ENCODE measurements at places on chromosomes 5 and 9.
A peak's percentile ranks its signal among the peaks of the same experiment; 100 is the strongest.

GRCh38 chr5:18740301-18740700, 1106.0 kb downstream of the TAF11L14 start:
- no peak for DNase-seq

- no peak for DNase-seq
Measured at GRCh38 chr5:149177911-149178565, 36.7 kb downstream of the ABLIM3 start.

- DNase-seq = no peak
Measured at GRCh38 chr9:70477146-70477745, 62.8 kb upstream of the KLF9 start.

- no peak for DNase-seq
Measured at GRCh38 chr5:63211448-63212132, 633.0 kb downstream of the LRRC70 start.

DNA sequence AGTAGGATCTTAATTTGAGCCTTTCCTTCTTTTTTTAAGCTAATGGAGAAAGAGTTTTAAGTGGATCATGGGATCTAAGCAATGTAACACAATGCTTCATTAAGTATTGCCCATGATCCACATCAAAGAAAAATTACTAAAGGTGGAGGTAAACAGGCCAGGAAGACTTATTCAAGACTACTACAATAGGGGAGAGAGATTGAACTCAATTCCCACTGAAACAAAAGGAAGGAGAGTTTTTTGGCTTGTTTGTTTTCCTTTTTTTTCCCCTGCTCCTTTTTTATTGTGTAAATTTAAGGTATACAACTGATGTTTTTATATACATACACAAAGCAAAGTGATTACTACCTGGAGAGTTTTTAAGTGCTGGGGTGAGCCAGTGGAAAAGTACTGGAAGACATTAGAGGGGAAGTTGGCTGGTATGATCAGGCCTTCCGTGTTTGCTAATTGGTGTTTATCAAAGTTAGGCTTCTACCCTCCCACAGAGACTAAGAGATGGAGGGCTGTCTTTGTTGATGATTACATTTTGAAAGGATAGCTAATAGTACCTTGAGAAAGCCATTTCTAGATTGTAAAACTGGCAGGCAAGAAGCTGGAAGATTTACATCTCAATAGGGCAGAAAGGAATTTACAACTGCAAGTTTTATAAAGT, 262.7 kb downstream of the CHSY3 start:
- no peak for DNase-seq

- no peak for DNase-seq
Measured at GRCh38 chr5:167049771-167050567, 1241.5 kb upstream of the WWC1 start.

DNA sequence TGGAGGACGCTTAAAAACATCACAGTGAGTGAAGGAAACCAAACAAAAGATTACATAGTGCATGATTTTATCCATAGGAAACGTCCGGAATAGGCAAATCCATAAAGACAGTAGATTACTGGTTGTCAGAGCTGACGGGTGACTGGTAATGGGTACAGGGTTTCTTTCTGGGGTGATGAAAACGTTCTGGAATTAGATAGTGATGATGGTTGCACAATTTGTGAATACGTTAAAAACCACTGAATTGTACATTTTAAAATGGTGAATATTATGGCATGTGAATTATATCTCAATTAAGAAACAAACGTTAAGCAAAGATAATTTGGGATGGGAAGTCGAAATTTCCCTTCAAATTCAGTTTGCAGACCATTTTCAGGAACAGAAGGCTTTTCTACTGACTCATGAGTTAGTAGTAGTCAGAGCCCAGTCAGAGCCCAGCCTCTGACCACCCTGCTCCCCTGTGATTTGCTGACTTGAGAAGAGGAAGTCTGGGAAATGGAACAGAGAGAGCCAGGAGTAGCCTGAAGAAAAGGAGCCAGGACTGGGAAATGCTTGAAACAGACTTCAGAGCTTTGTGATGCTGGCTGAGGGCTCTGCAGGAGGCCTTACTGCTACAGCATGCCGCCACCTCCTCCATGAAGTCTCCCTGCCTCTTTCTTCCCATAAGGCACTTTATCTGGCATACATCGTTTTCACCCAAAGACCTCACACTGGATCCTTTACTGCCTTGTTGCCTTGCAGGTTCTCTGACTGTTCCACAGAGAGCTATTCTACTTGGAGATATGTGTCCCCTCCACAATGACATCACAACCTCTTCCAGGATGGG, 46.4 kb upstream of the CTNNA1 start:
- no peak for DNase-seq

GRCh38 chr5:72478684-72479083, 28.5 kb downstream of the ZNF366 start:
- no peak for DNase-seq

DNA sequence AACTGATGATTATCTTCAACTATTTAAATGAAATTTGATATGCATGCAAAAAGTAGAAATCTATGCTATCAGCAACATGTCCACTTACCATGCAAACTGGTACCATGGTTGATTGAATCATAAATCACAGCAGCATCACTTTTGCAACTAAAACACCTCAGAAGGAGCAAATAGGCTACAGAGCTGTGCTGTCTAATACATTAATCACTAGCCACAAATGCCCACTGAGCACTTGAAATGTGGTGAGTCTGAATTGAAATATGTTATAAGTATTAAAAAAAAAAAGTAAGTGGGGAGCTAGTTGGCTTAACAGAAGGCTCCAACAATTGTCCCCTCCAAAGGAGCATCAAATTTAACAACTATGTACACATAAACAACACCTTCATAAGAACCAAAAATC, 112.5 kb downstream of the FAM114A2 start:
- DNase-seq = no peak

- DNase-seq = no peak
Measured at GRCh38 chr9:2686911-2687310, 30.4 kb upstream of the KCNV2 start.

GRCh38 chr5:138275379-138275782, 960 bp upstream of the GFRA3 start:
- no peak for DNase-seq

GRCh38 chr5:66646570-66646969, 50.4 kb downstream of the MAST4 start:
- no peak for DNase-seq

DNA sequence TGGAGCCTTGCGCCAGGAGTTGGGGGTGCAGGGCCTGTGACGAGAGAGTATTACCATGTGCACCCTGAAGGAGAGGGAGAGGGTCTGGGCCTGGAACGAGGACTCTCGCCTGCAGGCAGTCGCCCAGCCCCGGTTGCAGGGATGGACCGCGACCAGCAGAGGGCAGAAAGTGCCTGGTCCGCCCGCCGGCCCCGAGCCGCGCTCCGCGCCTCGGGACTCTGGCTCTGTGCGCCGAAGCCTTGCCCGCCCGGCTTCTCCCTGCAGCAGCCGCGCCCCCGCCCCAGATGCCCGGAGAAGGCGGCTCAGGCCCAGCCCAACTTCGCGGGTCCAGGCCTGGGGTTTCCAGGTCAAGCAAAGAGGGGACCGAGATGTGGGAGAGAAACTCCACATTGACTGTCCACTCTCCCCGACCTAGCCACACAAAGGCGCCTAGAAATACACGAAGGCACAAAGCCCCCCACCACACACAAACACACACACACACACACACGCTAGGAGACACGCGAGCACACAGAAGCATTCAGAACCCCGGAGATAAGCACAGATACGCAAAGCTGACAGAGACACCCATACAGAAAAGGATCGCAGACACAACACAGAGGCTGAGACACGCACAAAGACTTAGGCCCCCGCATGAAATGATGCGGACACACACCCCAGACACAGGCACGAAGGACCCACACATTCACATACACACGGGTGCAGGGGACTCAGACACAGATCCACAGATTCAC, 2.0 kb upstream of the LMX1B start:
- peak; percentile 62 for DNase-seq

- no peak for DNase-seq
Measured at GRCh38 chr9:122605691-122606090, 8.8 kb upstream of the OR1Q1 start.

DNA sequence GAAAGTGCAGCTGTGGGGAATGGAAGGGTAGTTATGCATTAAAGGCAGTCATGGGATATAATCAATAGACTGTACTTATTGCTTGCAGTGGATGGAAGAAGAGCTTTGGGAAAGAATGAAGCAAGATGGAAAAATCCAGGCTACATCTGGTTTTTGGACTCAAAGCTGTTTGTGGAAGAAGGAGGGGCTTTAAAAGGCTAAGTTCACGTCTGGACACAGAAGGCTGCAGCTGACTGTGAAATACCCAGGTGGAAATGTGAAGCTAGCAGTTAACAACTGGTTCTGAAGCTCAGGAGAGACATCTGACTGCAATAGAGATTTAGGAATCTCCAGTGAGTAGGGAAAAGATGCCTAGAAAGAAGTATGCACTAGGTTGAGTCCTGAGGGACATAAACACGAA, 43.2 kb upstream of the TIMD4 start:
- DNase-seq = no peak

DNA sequence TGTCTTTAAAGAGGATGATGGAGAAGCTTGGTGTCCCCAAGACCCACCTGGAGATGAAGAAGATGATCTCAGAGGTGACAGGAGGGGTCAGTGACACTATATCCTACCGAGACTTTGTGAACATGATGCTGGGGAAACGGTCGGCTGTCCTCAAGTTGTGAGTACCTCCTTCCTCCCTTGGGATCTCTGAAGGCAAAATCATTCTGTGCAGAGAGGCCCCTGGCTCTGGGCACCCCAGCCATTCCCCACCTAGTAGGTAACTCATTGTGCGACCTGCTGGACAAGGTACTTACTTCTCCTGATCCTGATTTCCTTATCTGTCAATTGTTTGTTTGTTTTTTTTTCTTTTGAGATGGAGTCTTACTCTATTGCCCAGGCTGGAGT, 7.6 kb upstream of the NUP214 start:
- no peak for DNase-seq

DNA sequence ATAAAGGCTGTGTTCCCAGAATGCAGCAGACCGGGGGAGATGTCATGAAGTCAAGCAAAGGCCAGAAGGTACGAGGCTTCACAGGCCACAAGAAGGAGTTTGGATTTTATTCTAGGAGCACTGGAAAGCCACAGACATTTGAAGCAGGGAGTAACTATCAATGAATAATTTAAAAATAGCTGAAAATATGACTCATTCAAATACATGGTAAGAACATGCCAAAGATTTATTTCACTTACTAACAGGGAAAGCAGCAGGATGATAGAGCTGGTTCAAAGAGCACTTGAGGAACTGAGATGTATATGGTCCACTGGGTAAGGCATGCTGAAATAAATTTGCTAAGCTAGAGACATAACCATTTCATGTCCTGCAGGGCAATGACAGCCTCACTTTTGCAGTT, 53.2 kb downstream of the MSX2 start:
- no peak for DNase-seq

GRCh38 chr9:72843520-72844439, 109.1 kb downstream of the ALDH1A1 start:
- DNase-seq = no peak

DNA sequence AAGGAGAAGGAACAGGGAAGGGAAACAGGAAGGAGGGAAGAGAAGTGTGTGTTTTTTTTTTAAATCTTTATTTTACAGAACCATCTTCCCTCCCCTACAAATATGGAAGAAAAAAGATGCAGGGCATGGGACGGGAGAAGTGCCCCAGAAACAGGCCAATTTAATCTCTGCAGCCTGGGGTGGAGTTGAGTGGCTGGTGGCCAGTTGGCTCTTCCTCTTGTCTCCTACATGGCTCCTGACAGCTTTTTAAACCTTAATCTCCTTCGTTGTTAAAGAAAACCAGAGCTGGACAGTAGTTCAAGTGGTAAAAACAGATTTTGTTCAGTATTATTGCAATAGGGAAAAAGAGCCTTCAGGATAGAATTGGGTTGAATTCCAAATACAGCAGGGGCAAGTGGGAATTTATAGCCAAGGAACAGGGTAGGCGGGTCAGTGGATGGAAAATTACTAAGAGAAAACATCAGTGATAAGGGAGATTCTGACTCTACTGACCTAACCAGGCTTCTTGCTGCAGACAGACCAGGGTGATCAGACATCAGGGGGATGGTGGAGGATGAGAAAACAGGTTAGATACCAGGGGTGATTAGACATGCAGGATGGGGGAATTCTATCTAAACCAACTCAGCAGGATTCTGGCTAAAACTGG, 125.1 kb upstream of the CLINT1 start:
- no peak for DNase-seq

DNA sequence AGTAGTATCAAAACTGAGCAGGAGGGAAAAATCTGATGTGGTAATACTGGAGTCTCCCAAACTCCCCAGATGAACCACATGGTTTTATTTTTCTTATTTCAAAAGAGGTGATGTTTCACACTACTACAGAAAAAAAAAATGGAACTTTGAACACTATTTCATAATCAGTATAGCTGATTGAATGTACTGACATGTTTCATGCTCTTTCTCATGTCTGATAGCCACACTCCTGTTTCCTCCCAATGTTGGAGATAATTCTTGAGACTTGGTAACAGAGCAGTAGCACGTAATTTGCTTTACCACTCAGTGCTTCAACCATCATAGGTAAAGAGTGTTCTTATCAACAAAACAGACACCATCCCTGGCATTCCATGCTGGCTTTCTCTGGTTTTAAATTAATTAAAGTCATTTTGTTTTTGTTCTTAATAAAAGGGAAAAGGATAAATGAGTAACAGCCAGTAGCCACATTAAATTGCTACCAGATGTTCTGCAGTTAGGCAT, 85.2 kb downstream of the MUSK start:
- no peak for DNase-seq

GRCh38 chr5:15992918-15993317, 186.7 kb downstream of the MARCHF11 start:
- no peak for DNase-seq

DNA sequence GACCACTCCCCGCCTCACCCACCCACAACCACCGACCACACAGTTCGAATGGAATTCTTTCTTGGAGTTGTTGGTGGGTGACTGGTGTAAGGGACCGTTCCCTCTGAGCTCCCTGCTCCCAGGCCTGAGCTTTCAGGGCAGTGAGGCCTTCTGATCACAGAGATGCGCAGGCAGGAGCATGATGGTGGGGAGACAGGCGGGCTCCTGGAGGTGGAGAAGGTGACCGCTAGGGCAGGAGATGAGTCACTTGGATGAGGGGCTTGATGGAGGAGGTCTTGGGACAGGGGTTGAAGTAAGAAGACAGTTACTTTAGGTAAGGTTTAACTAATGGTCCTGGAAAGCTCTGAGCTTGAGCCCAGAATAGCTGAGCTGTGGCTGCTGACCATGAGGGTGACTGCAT, 88.5 kb downstream of the HSPA4 start:
- no peak for DNase-seq

DNA sequence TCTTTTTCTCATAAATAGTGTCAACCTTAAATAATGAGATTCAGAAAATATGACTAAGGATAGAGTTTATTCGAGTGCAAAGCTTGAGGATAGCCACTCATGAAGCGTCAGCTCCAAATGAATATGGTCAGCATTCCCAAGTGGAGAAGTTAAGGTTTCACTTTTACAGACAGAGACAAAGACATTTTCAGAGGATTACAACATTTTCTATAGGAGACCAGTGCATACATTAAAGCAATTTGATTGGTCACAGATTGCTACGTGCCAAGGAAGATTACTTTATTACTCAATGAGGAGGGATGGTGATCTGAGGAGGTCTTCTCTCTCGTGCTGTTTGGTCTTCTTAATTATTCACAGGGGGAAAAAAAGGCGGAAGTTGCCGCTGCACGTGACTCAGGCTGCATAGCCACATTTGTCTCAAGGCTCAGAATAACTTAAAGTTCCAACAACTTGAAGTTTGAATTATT, 60.1 kb upstream of the SPATA31C2 start:
- DNase-seq = no peak
